ENCODE measurements at places on chromosomes 7 and 10.

GRCh38 chr7:149228831-149229471 is 10.5 kb upstream of the ZNF212 start:
- no peak for DNase-seq

GRCh38 chr7:12783421-12784095 is 96.1 kb downstream of the ARL4A start:
- no peak for DNase-seq

DNA sequence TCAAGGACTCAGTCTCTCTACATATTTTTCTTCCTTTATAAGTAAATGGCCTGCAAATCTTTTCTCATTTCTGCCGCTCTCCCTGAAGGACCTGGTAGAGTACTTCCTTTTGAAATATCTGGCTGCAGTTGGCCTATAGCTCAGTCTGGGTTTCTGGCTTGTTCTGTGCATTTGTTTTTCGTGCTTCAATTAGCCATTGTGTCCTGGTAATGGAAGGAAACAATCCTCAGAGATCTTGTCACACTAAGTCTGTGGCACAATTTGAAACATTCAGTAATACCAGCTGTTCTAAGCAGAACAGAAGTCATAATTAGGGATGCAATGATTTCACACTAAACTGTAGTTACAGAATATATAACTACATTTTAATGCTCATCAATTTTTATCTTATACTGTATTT is 545.0 kb downstream of the NRG3 start:
- DNase-seq: no peak

DNA sequence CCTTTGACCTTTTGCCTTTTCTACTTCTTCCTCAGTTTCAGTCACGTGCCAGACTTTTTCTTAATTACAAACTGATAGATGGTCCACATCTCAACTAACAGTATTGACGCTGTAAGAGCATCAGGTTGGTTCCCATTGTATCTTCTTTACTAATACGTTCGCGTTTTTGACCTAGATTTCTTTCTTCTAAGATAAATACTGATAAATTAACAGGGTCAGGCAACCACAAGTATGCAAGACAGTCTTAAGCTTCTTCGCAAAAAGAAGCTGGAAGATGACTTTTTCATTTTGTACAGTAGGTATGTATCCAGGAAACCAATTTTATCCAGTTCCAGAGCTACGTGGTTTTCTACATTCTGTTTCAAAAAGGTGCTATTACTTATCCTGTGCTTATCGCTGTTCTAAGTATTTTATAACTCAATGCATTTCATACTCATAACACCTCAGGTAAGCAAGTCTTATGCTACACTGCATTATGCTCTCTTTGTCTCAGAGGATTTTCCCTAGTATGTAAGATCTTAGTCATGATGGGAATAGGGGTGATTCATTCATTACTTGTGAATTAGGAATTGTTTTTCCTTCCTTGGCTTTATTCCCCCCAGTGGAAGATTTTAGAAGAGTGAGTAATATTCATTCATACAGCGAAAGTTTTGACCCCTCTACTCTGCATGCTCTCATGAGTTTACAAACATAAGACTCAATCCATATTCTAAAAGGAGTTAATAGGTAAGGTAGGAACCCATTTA is 955 bp downstream of the DUS4L start:
- no peak for DNase-seq

DNA sequence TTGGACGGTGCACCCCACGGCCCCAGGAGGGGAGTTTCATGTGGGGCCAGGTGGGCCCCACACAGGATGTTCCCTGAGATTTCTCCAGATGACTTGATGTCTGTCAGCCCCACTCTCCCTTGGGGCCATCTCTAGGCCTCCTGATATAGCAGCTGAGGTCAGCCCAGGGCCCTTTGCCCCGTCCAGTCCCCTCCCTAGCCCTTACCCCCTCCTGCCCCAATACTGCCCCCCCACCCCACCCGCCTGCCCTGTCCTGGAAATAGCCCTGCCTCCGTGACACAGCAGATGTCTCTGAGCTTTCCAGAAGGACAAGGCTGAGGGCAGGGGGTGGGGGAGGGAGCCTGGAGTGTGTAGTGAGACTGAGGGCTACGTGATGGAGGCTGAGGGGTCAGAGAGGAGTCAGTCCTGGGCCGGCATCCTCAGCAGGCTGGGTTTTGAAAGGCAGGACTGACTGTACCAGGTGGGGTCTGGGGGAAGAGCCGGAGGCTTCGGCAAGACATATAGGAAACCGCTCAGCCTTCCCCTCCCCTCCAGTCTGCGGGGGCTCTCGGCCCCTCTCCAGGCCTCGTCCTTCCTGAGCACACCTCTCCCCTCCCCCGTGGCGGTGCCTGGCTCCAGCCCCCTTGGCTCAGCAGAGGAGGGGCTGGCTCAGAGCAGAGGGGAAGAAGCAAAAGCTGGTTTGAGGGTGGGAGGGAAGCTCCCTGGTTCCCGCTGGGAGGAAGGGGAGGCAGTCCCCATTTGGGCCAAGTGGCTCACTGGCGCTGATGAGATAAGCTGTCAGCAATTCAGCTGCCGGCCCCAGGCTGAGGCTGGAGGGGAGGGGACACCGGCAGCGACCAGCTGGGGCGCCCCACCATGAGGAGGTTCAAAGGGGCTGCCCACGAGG is 2.0 kb downstream of the FLNC start:
- no peak for DNase-seq

Measured in Calu3 (cell line).